ENCODE measurements at places on chromosomes 7 and 10. TPM values are rescaled to one million over a fixed set of nuclear protein-coding genes. Genes with fewer than 3 reads are reported as not detected.

DNA sequence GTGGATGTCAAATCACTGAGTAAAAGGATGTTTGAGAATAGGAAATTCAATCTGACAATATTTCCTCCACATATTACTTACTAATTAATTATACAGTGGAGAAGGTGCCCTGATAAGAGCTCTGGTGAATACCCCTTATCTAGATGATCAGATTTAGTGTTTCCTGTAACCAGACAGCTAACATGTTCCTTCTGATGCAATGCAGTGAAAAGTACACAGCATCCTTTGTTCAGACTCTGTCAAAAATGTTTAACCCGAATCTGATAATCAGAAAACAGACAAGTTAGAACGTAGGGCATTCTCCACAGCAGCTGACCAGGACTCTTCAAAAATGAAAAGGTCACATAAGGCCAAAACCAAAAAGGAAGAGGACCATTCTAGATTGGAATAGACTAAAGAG is 46.2 kb downstream of the WDR11 start:
- DNase-seq: no peak

Gene NCF1
- polyA plus RNA-seq: 643 TPM

Gene TRIM74
- polyA plus RNA-seq: 0.97 TPM

DNA sequence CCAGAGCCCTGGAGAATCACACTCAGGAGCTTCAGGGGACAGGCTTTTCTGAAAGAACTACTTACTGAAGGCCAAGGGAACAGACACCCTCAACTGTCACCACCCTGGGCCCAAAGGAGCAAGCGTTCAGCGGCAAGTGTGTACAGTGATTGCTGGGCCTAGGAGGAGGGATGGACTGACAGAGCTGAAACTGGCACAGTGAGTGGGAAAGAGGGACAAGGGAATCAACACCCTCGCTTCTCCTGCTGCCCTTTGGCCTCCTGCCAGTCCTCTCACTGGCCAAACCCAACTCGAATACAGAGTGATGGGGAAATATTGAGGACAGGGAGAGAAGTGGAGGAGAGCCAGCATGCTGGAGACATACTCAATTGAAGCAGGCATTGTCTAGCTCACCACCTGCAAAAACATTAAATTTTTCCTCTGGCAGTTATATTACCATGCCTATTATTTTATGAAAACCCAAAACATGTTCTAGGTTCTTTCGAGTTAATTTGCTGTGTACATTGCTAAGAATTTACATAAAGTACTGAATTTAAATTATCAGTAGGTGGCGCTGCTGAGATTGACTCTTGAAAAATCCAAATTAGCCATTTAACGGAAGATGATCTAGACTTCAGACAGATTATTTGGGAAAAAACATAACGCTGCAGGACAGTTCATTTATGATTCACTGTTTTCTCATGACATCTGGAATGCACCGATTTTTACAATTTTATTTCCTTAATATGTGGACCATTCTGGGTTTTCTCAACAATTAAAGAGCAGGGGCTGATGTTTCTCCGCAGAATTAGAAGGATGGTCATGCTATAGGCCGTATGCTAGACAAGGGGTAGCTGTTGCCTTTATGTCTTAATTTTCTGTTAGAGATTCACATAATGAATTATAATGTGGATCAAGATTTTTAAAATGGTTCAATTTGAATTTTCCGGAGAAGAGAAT is 14.7 kb upstream of the TMEM236 start:
- DNase-seq: peak; percentile 52

Gene STN1
- polyA plus RNA-seq: 18.4 TPM

Gene MEST
- 2.5 TPM for polyA plus RNA-seq

GRCh38 chr10:126455036-126455765 is 66.9 kb upstream of the ADAM12 start:
- no peak for DNase-seq

GRCh38 chr7:140586516-140586915 is 54.1 kb downstream of the DENND2A start:
- no peak for DNase-seq

Gene ADAM12
- 0.04 TPM for polyA plus RNA-seq

DNA sequence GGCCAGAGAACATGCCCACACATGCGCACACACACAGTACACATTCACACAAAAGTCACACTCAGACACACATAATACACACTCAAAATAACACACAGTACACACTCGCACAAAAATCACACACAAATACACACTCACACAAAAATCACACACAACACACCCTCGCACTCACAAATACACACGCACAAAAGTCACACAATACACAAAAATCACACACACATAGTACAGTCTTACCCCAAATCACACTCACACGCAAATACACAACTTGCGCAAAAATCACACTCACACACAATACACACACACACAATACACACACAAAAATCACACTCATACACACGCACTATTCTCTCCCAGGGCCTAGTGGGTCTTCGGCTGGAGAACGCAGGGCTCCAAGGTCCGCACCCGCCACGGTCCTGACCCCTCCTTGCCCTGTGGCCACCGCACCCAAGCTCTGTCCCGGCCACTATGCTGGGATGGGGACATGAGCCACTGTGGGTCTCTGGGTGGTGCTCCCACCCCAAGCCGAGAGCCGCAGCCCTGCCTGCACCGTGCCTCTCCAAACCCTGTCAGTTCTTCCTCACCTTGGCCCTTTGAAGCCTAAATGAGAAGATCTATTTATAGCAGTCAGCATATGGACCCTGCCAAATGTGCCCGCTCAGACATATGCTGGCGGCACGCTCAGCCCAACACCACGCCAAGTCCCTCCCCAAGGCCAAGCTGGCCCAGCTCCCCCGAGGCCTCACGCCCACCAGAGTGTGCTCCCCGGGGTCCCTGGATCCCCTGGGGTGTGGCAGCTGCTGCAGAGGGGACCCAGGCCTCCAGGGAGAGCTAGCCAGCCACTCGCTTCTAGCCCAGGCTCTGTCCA is 55.9 kb downstream of the ELFN1 start:
- DNase-seq: no peak

- DNase-seq: peak; percentile 56
Measured at GRCh38 chr7:7761974-7762779, 43.8 kb upstream of the RPA3 start.

GRCh38 chr10:4137299-4137698 is 352.3 kb upstream of the KLF6 start:
- no peak for DNase-seq

GRCh38 chr7:1487466-1487865 is 16.7 kb downstream of the INTS1 start:
- no peak for DNase-seq

Gene ADRB1
- polyA plus RNA-seq: 0.10 TPM

DNA sequence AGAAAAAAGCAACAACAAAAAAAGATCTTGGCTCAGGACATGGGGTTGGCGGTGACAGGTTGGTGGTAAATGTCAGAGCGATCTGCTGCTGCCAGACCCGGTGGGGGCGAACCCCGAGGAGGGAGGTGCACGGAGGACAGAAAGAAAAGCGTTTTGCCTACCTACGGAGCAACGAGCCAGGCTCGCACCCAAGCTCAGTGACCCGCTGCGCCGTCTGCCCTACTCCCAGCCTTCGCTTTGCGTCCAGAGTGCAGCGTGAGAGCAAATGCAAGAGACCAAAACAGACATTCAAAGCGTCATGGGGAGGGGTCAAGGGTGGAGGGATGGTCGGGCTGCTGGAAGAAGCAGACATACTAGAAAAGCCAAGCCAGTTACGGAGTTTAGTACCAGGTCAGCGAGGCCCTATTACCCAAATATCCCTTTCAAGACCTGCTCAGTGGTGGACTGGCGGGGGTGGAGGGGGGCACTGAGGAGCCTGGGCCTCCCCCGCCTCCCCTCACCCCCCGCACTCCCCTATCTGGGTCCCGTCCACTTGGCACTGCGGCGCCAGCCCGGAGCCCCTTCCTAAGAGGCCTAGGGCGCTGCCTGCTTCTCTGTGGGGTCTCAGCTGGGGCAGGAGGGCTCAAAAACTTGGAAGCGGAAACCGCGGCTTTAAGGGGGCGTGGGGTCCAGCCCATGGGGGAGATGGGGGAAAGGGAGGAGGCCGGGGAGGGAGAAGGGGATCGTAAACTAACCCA is 66.9 kb downstream of the SLC29A4 start:
- DNase-seq: no peak

- peak; percentile 28 for DNase-seq
Measured at GRCh38 chr7:111324228-111324627, 233.3 kb downstream of the LRRN3 start.

Gene SLC29A4
- polyA plus RNA-seq: 0.21 TPM

- DNase-seq: peak; percentile 15
Measured at GRCh38 chr10:13707156-13707881, 120.6 kb downstream of the PRPF18 start.

DNA sequence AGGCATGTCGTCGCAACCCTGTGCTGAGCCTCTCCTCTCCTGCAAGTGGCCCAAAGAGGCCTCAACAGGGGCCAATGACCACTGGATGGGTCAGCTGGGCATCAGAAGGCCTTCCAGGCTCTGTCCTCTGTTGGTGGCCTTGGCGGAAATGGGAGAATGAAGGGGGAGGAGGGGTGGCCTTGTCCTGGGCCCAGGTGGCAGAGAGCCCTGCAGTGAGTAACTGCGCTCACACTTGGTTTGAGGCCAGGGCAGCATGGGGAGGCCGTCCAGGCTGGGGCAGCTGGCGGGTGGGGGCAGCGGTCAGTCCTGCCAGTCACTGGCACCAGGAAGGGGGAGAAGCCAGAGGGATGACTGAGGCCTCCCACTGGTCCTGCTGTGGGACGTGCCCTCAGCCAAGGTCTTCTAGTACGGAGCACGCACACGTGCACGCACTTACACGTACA is 59.8 kb downstream of the LHPP start:
- DNase-seq: no peak

Gene TRIL
- polyA plus RNA-seq: not detected

Gene GIMAP5
- 0.66 TPM for polyA plus RNA-seq

Gene IGF2BP3
- polyA plus RNA-seq: 0.50 TPM

GRCh38 chr10:13853854-13854253 is 267.1 kb downstream of the PRPF18 start:
- DNase-seq: no peak

DNA sequence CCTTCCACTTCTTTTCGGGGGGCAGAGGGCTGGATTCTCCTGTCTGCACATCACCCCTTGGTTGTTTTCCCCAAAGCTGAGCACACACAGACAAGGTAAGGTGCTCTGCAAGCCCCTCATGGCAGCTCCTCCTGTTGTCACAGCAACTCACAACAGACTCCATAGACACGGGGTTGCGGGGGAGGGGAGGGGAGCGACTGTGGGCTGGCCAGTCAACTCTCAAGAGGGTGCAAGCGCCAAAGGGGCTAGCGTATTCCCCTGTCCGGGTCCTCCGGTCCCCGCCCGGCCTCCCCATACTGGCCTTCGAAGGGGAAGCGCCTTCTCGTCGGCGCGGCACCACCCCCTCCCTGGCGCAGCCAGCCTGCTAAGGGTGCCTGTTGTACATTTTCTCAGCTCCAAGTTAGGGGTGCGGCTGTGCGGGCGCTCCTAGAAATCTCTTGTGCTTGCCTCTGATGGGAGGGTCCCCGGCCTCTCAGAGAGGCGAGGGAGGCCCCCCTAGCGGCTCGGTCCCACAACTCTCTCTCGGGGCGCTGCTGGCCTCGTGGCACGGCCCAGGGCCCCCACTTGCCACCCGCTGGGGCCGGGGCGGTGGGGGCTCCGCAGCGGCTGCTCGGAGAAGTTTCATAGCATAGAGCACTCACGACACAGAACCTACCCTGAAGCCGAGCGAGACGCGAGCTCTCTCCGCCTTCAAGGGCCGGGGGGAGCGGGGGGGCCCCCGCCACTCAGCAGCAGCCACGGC is 498 bp downstream of the RHOBTB1 start:
- peak; percentile 58 for DNase-seq

DNA sequence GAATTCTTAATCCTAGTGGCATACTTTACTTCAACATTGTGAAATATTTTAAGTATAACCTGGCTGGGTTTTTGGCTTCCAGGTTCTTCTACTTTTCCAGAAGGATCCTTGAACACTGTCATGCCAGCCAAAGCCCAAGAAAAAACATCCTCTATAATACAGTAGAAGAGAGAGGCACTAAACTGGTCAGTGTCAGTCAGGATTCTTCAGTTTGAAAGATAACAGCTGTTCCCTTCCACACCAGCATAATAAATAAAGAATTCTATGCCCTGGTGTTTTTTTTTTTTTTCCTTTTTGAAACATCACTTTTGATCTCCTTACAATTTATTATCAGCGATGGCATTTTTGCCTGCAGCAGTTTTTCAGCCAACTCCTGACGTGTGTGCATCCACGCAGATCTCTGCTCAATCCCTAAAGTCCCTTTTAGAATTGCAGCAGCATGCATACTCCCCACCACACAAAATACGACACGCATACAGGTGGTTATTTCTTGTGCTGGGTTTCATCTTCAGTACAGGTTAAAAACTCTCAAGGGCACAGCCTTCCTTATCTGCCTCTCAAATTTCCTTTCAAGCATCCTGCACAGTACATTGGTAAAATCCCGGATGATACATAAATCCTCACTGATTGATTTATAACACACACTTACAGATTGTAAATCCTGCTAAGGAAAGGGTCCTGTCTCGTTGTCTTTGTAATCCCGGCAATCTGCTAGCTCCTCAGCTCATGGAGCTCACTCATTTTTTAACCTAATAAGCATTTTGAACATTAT is 100.2 kb downstream of the TPK1 start:
- DNase-seq: no peak

DNA sequence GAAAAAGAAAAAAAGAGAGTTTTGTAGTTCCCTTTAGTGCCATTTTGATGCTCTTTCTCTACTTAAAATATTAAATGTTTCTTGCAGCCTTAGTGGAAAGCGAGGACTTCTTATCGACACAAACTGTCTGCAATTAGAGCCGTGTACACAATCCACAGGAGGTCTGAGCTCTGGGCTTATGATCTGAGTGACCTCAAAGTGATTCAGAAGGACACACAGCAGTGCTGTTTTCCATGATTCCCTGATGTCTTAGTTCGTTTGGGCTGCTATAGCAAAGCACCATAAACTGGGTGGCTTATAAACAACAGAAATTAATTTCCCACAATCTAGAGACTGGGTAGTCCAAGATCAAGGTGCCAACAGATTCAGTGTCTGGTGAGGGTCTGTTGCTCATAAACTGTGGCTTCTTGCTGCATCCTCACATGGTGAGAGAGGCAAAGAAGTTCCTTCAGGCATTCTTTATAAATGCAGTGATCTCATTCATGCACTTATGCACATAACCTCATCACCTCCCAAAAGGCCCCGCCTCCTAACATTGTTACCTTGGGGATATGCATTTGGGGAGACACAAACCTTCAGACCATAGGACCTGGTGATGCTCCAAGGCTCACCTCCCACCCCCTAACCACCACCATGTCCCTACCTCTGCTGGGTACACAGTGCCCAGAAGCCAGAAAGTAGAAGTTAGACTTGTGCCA is 204.5 kb upstream of the GHITM start:
- no peak for DNase-seq

Gene RHOBTB1
- 0.60 TPM for polyA plus RNA-seq

DNA sequence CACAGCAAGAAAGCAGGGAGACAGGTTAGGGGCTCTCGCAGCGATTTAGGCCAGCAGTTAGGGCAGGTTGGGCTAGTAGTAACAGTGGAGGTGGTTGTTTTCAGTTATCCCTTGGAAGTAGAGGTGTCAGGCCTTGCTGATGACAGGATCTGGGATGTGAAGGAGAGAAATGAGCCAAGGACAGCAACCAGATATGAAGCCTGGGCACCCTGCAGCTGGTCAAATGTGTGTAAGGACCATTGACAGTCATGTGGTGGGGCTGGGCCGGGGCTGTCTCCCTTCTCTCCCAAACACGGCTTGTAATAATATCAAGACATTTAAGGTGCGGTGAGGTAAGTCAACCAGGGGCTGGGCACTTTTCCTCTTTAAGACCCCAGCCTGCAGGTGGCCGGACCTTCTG is 112.5 kb upstream of the IGFBP3 start:
- no peak for DNase-seq

Data from B cell (primary cell).